Thoracic aorta (tissue), 2 donors: ENCODE measurements at places on chromosomes 2 and 18. TPM values are rescaled to one million over a fixed set of nuclear protein-coding genes. Genes with fewer than 3 reads are reported as not detected.

Gene POTEE
- not detected for total RNA-seq

Gene IL36B
- not detected for total RNA-seq

Gene TPO
- 24.1 TPM for total RNA-seq

DNA sequence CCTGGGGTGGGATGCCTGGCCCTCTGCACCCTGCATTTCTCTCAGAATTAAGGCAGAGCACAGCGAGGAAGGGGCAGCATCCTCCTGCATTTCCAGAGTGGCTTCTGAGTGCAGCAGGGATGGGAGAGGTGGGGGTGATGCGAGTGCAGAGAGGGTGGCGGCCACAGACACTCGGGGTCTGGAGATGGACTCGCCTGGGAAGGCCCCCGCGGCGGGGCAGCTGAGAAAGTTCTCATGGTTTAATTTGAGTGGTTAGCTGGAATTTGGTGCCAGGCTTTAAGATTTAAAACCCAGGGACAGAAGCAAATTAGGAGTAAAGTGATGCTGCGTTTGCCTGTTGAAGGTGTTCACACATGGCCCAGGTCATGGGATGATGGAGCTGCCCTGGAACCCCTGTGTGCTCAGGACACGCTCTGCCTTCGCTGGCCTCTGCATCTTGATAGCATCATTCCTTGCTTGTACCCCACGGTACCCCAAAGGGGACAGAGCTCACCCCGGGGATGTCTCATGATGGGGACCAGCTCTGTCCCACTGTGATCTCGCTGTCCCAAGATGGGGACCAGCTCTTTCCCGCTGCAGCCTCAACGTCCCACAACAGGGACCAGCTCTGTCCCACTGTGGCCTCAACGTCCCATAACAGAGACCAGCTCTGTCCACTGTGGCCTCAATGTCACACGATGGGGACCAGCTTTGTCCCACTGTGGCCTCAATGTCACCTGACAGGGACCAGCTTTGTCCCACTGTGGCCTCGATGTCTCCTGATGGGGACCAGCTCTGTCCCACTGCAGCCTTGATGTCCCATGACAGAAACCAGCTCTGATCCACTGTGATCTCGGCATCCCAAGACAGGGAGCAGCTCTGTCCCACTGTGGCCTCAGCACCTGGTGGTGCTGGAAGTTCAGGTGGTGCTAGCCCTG is 27.5 kb downstream of the TMEM18 start:
- no peak overlapping the region for H3K4me3 ChIP-seq
- no peaks in the 10 kb centered on the region for H3K36me3 ChIP-seq
- no peak for DNase-seq
- H3K4me1 ChIP-seq = no peaks in the 10 kb centered on the region
- H3K27ac ChIP-seq = no peak overlapping the region
- no peaks in the 10 kb centered on the region for H3K27me3 ChIP-seq

DNA sequence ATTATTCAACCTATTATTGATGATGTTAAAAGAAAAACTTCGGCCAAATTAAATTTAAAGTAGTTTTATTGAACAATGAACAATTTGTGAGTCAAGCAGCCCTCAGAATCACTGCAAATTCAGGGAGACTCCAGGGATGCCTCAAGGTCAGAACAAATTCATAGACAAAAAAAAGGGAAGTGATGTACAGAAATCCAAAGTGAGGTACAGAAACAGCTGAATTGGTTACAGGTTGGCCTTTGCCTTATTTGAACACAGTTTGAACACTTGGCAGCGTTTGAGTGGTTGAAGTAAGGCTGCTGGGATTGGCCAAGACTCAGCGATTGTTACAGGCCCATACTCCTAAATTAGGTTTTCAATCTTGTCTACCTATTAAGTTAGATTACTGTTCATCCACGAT is 47.4 kb upstream of the DSG1 start:
- H3K4me3 ChIP-seq = no peak overlapping the region
- no peak overlapping the region for H3K27ac ChIP-seq
- no peaks in the 10 kb centered on the region for H3K36me3 ChIP-seq
- H3K27me3 ChIP-seq = no peaks in the 10 kb centered on the region

GRCh38 chr2:120480903-120481445 is 135.0 kb downstream of the INHBB start:
- no peak for DNase-seq
- H3K36me3 ChIP-seq = no peaks in the 10 kb centered on the region
- peaks cover 4% of the 10 kb centered on the region for H3K4me1 ChIP-seq
- H3K27ac ChIP-seq = no peak overlapping the region
- H3K27me3 ChIP-seq = no peaks in the 10 kb centered on the region
- no peak overlapping the region for H3K4me3 ChIP-seq

- no peak overlapping the region for H3K4me3 ChIP-seq
- H3K27ac ChIP-seq = no peak overlapping the region
- no peaks in the 10 kb centered on the region for H3K36me3 ChIP-seq
- no peak for DNase-seq
- no peaks in the 10 kb centered on the region for H3K4me1 ChIP-seq
Observed at GRCh38 chr2:56077359-56077915, 106.4 kb upstream of the CCDC85A start.

- H3K36me3 ChIP-seq = no peaks in the 10 kb centered on the region
- H3K27me3 ChIP-seq = no peaks in the 10 kb centered on the region
- H3K4me3 ChIP-seq = no peak overlapping the region
- peaks cover 8% of the 10 kb centered on the region for H3K4me1 ChIP-seq
- DNase-seq = no peak
Observed at GRCh38 chr2:6955511-6956136, 38.4 kb downstream of the RNF144A start.

DNA sequence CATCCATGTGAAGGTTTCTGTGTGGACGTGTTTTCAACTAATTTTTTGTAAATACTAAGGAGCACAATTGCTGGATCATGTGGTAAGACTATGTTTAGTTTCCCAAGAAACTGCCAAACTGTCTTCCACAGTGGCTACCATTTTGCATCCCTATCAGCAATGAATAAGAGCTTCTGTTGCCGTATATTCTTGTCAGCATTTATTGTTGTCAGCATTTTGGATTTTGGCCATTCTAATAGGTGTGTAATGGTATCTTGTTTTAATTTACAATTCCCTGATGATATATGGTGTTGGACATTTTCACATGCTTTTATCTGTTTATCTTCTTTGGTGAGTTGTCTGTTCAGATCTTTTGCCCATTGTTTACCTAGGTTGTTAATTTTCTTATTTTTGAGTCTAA is 34.5 kb downstream of the SCRN3 start:
- no peaks in the 10 kb centered on the region for H3K4me1 ChIP-seq
- no peak overlapping the region for H3K27ac ChIP-seq
- DNase-seq = no peak
- H3K27me3 ChIP-seq = no peaks in the 10 kb centered on the region

DNA sequence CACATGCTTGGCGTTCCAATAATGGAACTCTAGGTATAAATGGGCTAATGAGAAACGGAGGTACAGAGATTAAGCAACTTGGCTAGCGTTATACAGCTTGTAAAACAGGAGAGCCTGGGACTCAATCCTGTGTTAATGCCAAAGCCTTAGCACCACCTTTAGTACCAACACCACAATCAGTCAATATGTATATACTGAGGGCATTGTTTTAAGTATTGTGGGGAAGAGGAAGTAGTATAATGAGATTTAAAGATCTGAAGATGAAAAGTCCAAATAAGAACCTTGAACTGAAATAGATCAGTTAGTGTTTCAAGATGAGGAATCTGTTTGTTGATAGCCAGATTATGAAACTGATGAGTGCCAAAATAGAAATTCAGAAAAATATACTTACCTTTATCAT is 8.1 kb downstream of the MARS2 start:
- no peak overlapping the region for H3K4me3 ChIP-seq
- H3K36me3 ChIP-seq = no peaks in the 10 kb centered on the region
- no peak for DNase-seq
- H3K27ac ChIP-seq = no peak overlapping the region

DNA sequence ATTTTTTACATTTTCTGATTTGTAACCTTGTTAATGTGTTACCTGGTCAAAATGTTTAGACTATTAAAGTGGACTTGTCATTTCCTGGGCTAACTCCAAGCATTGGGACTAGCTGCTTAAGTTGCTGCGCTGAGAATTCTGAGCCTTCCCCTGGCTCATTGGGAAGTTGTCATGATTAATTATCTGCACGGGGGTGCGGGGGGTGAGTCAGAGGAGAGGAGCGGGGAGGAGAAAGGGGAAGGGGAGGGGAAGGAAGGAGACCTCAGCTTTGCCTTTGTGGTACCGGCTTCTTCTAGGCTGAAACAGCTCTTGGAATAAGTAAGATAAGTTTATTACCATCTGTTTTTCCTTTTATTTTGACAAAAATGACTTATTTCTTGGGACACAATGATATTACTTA is 52.9 kb upstream of the APCDD1 start:
- no peak overlapping the region for H3K4me3 ChIP-seq
- no peaks in the 10 kb centered on the region for H3K27me3 ChIP-seq
- H3K27ac ChIP-seq = no peak overlapping the region
- H3K4me1 ChIP-seq = no peaks in the 10 kb centered on the region
- no peaks in the 10 kb centered on the region for H3K36me3 ChIP-seq
- DNase-seq = no peak

DNA sequence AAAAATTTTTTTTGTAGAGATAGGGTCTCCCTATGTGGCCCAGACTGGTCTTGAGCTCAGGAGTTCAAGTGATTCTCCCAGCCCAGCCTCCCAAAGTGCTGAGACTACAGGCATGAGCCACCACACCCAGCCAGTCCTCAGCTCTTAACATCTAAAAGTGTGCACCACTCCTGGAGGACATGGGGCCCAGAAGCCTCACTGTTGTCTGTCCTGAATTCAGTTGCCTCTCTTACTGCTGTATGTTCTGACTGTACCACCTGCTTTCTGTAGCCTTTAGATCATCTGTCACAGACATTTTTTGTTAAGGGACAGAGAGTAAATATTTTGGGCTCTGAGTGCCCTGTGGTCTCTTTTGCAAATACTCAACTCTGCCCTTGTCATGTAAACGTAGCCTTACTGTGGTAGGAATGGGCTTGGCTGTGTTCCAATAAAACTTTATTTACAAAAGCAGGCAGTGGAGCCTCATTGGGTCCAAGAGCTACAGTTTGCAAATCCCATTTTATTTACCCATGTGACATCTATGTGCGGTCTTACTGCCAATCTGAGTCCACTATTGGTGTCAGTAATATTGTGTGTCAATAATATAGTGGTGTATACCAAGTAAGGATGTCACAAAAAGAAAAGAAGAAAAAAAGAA is 38.1 kb downstream of the TMEM37 start:
- no peaks in the 10 kb centered on the region for H3K27me3 ChIP-seq
- no peak for DNase-seq
- H3K36me3 ChIP-seq = no peaks in the 10 kb centered on the region
- H3K27ac ChIP-seq = peak overlapping the region; percentile 55
- no peak overlapping the region for H3K4me3 ChIP-seq
- peaks cover 33% of the 10 kb centered on the region for H3K4me1 ChIP-seq

DNA sequence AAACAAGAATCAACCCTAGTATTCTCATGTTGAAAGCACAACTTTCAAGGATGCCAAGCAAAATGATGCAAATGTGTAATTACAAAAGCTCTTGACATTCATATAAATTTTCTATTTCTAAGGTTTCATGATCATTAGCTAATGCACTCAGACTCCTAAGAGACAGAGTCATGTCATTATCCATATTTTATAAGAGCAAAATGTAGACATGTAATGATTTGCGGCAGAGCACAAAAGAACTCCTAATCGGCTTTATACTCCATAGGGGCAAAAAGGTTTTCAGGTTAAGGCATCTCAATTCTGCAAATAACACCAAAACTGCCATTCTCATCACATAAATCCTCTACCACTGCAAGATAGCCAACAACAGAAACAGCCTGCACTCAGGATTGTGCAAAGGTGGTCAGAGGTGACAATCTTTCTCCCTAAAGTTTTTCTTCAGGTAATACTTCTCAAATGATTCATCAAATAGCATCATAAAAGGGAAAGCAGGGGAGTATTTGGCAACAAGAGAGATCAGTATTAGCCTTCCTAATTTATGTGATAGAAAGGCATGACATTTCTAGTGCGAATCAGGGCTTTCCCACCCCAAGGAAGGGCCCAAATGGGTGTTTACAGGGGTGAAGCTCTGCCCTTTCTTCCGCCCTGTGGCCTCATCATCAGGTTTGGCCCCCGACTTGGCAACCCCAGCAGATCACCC is 64.7 kb downstream of the STK39 start:
- H3K4me1 ChIP-seq = peaks cover 13% of the 10 kb centered on the region
- H3K27ac ChIP-seq = no peak overlapping the region
- no peak for DNase-seq
- H3K36me3 ChIP-seq = no peaks in the 10 kb centered on the region
- no peak overlapping the region for H3K4me3 ChIP-seq
- no peaks in the 10 kb centered on the region for H3K27me3 ChIP-seq

GRCh38 chr18:73156117-73156516 is 288.3 kb upstream of the NETO1 start:
- no peak for DNase-seq
- H3K4me3 ChIP-seq = no peak overlapping the region
- H3K36me3 ChIP-seq = no peaks in the 10 kb centered on the region

DNA sequence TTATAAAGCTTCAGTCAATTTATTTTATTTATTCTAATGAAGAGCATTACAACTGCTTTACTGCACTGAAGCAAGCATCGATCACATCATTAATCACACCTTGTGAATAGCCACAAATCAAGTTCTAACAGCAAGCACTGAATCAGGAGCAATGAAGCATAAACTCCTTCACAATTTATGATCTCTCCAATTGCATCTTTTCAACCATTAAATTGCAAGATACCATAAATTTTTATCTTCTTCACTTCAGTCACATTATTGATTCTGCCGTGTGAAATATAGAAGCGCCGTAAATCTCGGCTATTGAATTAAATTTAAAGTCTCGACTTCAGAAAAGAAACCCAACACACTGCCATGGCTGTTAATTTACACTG is 298.7 kb downstream of the CDCA7 start:
- H3K4me1 ChIP-seq = peaks cover 15% of the 10 kb centered on the region
- no peak overlapping the region for H3K4me3 ChIP-seq
- H3K36me3 ChIP-seq = no peaks in the 10 kb centered on the region

GRCh38 chr2:159209341-159210306 is 76.9 kb downstream of the WDSUB1 start:
- DNase-seq = no peak
- peaks cover 53% of the 10 kb centered on the region for H3K4me1 ChIP-seq
- no peaks in the 10 kb centered on the region for H3K27me3 ChIP-seq
- H3K27ac ChIP-seq = peak overlapping the region; percentile 49

GRCh38 chr2:15293262-15293937 is 267.7 kb downstream of the NBAS start:
- H3K36me3 ChIP-seq = peaks cover 11% of the 10 kb centered on the region
- no peaks in the 10 kb centered on the region for H3K4me1 ChIP-seq
- no peak overlapping the region for H3K27ac ChIP-seq
- DNase-seq = no peak
- H3K27me3 ChIP-seq = no peaks in the 10 kb centered on the region

- H3K27me3 ChIP-seq = no peaks in the 10 kb centered on the region
- H3K36me3 ChIP-seq = peaks cover 10% of the 10 kb centered on the region
- H3K4me3 ChIP-seq = no peak overlapping the region
- peak overlapping the region; percentile 38 for H3K27ac ChIP-seq
Observed at GRCh38 chr2:127705391-127706065, 4.2 kb downstream of the SFT2D3 start.
